ENCODE measurements at places on chromosomes 13 and 19.

GRCh38 chr13:80036845-80037504 lies 304.0 kb downstream of the SPRY2 start:
- DNase-seq = no peak

DNA sequence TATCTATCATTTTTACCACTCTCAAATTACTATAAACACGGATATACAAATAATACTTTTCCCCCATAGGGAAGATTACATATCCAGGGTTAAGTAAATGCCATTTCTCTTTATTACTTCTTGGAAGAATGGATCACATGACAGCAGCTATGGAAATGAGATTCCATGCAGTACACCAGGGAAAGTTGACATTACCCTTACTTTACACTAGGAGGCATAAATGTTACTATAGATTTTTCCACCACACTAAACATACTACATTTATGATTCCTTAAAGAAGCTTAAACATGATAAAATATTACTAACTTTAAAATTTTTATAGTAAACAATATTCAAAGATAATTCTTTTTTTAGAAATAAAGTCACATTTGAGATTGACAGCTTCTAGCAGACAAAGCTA lies 611.4 kb downstream of the PCDH9 start:
- peak; percentile 70 for DNase-seq

DNA sequence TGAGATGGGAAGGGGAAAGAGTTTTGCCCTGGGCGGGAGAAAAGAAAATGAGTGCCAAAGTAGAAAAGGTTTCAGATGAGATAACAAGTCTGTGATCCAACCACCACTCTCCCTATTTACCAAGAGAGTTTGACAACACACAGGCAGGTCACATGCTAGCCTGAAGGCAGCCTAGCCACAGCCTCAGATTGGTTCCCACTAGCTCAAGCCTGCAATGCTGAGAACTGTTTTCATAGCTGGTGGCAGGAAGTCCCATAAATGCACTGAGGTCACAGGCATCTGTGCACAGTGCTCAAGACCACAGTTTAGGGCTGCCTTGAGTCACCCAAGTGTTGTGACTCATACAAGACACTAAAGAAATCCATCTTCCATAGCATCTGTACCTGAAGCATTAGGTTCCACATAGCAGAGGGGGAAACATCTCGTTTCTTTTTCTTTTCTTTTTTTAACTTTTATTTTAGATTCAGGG lies 18.5 kb upstream of the POP4 start:
- DNase-seq = peak; percentile 31

DNA sequence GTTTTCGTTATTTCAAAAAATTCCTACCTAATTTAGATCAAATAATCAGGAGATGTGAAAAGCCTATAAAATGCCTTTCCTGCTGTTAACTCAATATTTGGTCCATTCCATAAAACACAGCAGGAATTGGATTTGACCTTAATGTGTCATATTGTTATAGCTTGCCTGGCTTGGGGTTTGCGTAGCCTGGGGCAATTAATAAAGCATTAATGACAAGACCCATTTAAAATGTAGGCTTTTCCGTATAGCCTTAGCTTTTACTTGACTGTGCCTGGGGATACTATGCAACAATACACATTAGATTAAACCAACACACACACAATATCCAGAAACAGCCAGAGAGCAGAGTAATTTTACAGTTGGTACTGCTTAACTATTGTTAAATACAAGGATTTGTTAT lies 117.2 kb upstream of the MAB21L1 start:
- DNase-seq = no peak

DNA sequence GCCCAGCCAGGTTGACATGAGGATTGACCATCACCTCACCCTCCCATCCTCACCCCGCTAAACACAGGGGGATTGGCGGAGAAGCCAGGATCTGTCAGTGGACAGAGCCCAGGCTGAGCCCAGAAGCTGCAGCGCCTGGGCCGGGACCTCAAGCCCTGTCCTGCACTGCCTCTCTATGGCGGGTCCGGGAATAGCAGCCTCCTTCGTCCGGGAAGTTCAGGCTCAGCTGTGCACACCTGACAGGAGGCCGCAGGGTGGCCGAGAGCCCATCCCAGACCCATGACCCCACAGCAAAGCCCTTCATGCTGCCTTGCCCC lies 67.8 kb downstream of the SPACA7 start:
- DNase-seq = peak; percentile 62

DNA sequence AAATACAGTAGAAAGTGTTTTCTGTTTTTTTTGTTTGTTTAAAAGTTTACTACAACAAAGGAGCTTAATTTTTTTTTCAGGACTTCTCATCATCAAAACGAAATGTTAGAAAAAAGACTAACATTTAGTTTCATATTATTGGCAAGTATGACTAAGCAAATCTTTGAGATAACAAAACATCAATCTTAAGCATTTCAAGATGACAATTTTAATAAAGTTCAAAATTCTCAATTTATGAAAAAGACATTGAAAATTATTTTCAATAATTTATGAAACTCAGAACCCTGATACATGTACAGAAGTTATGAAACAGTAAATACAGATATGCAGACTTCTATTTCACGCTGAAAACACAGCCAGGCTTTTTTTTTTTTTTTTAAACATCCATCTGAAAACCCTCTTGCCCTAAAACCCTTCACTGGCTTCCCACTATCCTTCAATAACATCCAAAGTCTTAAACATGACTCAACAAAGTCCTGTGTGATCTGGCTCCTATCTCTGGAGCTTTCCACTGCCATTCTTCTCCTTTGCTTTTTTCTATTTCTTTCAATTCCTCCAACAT lies 3.9 kb downstream of the RBM26 start:
- no peak for DNase-seq

- no peak for DNase-seq
These were observed 8.8 kb downstream of the SCEL start for GRCh38 chr13:77544355-77544754.

- peak; percentile 85 for DNase-seq
These were observed 59.7 kb downstream of the SPATA13 start for GRCh38 chr13:24220086-24220703.

DNA sequence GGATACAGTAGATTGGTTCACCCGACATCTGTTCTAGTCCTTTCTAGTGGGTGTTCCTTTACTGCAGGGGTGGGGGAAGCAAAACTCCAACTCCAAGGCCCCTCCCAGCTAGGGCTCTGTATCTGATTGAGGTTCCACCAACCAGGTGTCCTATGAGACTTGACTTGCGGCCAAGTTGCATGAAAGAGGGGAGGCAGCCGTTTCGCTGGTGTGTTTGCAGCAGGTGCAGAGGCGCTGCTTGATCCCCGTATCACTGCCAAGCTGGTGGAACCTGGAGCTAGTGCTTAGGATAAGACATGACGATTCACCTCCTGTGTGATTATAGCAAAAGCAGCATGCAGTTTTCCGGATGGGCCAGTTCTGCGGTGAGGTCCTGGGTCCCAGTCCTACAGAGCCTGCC lies 338.2 kb downstream of the UQCRFS1 start:
- no peak for DNase-seq

- no peak for DNase-seq
These were observed 34.9 kb upstream of the PSPC1 start for GRCh38 chr13:19817510-19818158.

DNA sequence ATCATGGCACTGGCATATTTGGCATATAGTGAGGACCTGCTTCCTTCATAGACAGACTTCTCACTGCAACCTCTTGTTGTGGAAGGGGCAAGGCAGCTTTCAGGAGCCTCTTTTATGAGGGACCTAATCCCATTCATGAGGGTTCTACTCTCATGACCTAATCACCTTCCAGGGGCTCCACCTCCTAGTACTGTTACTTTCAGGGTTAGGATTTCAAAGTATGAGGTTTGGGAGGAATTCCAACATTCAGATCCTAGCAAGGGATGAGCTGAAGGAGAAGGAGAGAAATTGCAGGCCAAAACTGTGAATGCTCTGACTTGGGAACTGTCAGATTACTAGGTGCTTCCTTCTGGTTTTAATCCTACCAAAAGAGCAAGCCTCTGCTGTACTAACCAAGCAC lies 87.8 kb downstream of the LMO7 start:
- no peak for DNase-seq

DNA sequence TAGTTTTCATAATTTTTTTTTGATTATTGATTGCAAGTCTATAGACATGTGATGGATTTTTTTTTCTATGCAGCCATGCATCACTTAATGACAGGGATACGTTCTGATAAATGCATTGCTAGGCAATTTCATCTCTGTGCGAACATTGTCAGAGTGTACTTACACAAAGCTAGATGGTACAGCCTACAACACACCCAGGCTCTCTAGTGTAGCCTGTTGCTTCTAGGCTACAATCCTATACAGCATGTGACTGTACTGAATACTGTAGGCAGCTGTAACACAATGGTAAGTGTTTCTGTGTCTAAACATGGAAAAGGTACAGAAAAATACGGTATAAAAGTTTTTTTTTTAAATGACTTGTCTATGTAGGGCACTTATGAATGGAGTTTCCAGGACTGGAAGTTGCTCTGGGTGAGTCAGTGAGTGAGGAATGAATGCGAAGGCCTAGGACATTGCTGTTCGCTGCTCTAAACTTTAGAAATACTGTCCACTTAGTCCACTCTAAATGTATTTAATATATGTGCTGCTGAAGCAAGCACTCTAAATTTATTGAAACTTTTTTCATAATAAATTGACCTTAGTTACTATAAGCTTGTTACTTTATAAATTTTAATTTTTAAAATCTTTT lies 20.3 kb downstream of the SPATA13 start:
- peak; percentile 9 for DNase-seq

DNA sequence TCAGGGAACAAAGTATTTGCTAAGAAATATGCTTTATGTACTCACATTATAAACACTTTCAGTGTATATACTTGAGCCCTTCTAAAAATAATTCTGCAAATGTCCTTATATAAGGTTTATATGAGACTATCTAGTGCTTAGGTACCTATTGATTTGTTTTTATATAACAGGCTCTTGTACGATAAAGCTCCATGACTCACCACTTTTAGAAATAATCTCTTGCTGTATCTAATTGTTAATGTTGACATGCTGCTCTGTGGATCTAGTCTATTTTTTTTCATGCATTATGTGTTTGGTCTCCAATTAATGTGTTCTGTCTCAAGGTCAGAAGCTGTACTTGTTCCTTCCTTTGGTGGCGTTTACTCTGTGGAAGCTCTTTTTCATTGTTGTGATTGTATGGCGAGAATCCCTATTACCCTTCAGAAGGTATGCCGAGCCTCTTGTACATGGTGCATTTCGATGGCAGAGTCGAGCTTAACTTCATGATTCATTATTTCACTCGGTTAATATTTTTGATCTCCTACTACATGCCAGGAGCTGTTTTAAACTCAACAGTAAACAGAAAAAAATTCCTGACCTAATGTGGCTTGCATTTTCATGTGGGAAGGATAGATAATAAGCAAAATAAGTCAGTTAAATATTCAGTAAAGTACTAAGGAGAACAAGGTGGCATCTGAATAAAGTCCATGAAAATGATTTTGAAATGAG lies 361.6 kb downstream of the COG6 start:
- DNase-seq = no peak

DNA sequence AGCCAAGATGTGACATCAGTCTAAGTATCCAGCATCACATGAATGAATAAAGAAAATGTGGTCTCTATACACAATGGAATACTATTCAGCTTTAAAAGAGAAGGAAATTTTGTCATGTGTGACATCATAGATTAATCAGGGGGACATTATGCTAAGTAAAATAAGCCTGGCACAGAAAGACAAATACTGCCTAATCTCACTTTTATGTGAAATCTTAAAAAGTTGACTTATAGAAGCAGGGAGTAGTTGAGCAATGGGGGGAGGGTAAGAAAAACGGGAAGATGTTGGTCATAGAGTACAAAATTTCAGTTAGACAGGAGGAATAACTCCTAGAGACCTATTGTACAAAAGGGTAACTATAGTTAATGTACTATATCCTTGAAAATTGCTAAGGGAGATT lies 10.4 kb upstream of the LCP1 start:
- DNase-seq = no peak

DNA sequence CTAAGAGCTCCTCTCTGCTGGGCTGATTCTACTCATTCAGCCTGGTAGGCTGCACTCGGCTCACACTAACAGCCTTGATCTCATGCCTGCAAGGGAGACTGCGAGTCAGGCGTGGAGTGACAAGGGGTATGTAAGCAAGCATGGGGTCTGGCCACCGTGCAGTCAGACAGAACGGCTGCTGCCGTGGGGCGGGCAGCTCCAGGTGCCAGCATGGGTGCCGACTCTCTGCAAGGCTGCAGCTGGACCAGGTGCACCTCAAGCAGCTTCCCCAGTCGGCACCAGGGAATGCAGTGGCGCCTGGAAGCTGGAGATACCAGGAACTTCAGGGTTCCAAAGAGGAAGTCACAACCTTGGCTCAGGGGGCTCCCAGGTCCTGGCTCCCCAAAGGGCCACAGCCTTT lies 892.3 kb downstream of the OLFM4 start:
- no peak for DNase-seq

- no peak for DNase-seq
These were observed 23.9 kb downstream of the SLC25A42 start for GRCh38 chr19:19087676-19088075.

DNA sequence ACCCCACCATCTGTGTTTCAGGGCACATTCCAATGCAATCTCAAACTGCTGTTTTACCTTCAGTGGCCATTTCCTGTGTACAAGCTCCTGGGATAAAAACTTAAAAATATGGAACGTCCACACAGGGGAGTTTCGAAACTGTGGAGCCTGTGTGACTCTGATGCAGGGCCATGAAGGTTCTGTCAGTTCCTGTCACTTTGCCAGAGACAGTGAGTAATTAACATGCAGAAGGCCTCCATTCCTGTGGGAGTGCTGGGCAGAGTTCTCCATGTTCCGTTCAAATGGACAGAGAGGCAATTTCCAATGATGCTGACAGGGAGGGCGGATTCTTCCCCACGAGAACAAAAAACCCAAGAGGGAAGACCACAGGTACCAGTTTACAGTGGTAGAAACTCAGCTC lies 24.4 kb downstream of the WDR88 start:
- DNase-seq = no peak

DNA sequence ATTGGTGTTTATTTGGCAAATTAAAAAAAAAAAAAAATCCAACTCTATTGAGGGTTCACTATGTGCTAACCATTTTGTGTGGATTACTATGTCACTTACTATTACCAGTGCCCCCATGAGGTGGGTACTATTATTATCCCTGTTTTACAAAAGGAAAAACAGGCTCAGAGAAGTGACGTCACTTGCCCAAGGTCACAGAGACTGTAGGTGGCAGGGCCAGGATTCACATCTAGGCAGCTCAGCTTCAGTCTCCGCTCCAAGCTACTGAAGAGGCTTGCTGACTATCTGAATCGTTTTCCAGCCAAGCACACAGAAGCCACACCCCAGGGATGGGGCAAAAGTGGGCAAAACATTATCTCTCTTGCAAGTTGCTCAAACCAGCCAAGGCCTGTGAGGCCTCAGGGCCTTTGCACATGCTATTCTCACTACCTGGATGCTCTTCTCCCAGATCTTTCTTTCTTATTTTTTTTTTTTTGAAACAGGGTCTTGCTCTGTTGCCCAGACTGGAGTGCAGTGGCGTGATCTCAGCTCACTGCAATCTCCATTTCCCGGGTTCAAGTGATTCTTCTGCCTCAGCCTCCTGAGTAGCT lies 4.8 kb upstream of the ANGPTL8 start:
- DNase-seq = no peak

- no peak for DNase-seq
These were observed 6.9 kb downstream of the PRKACA start for GRCh38 chr19:14110650-14111049.
